Activated T-helper 1 cell treated with anti-CD3 and anti-CD28 coated beads, Interleukin-12 subunit alpha, Interleukin-12 subunit beta, Interleukin-2, Interleukin-4 antibody, amounts not matched to agents 30 ng/mL and 10 ng/mL and 1 ng/mL, durations not matched to agents 14 hours and 24 hours and 36 hours (primary cell): ENCODE measurements at places on chromosomes 7 and 10. TPM values are rescaled to one million over a fixed set of nuclear protein-coding genes. Genes with fewer than 3 reads are reported as not detected.

- no peak overlapping the region for H3K4me3 ChIP-seq
- no peaks in the 10 kb centered on the region for H3K36me3 ChIP-seq
- DNase-seq = no peak
- no peaks in the 10 kb centered on the region for H3K4me1 ChIP-seq
- no peak overlapping the region for H3K27ac ChIP-seq
Measured at GRCh38 chr7:50022451-50022850, 70.6 kb downstream of the ZPBP start.

AOAH gene
- total RNA-seq = 12.3 and 14.0 TPM in 2 replicates

DNA sequence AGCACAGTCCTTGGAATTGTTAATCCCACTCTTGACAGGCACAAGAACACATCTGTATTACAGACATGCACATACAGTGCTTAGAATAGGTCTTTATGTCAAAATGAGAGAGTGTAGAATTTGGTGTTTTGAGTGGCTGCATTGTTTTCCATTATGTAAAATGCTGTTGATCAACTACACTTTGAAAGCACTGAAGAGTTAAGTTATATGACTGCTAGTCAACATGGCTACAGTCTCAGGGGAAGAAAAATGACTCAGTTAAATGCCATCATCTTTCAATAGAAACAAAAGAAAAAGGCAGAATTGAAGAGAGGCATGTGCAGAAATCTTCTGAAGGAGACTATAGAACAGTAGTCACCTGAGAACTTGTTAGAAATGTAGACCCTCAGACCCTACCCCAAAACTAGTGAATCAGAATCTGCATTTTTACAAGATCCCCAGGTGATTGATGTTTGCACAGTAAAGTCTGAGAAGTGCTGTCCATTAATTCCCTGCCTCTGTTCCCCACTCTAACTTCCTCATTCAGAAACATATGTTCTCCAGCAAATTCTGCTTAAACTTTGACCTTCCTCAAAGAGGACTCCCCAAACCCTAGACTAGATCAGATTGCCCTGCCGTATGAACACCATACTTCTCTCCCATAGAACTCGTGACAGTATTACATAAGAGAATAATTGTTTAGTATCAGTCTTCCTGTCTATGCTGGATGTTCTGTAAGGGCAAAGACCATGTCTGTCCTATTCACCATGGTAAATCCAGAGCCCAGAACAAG is 16.0 kb downstream of the SND1 start:
- peaks cover 67% of the 10 kb centered on the region for H3K4me1 ChIP-seq
- no peak for DNase-seq
- H3K36me3 ChIP-seq = peaks cover 42% of the 10 kb centered on the region
- no peaks in the 10 kb centered on the region for H3K27me3 ChIP-seq
- H3K27ac ChIP-seq = peak overlapping the region; percentile 74

DNA sequence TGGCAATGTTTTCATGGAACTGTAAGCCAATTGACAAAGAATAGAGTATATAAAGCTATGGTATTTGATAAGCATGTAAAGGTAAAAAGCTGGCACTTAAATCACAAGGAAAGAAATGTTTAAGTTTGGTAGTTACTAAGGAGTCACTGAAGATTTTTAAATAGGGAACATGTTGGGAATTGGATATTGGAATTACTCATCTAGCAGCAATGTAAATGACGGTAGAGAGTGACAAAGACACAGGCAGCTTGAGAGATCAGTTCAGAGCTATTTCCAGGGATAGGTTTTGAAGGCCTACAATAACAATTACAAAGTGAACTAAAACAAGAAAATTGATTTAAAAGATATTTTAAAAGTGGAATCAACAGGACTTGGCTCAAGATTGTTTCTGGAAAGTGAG is 36.8 kb downstream of the SP8 start:
- no peak overlapping the region for H3K27ac ChIP-seq
- H3K4me1 ChIP-seq = no peaks in the 10 kb centered on the region
- no peaks in the 10 kb centered on the region for H3K27me3 ChIP-seq
- H3K4me3 ChIP-seq = no peak overlapping the region
- H3K36me3 ChIP-seq = no peaks in the 10 kb centered on the region

- DNase-seq = no peak
- H3K36me3 ChIP-seq = no peaks in the 10 kb centered on the region
- no peak overlapping the region for H3K27ac ChIP-seq
- H3K4me1 ChIP-seq = no peaks in the 10 kb centered on the region
Measured at GRCh38 chr7:33979300-33979806, 74.0 kb downstream of the BMPER start.

DNA sequence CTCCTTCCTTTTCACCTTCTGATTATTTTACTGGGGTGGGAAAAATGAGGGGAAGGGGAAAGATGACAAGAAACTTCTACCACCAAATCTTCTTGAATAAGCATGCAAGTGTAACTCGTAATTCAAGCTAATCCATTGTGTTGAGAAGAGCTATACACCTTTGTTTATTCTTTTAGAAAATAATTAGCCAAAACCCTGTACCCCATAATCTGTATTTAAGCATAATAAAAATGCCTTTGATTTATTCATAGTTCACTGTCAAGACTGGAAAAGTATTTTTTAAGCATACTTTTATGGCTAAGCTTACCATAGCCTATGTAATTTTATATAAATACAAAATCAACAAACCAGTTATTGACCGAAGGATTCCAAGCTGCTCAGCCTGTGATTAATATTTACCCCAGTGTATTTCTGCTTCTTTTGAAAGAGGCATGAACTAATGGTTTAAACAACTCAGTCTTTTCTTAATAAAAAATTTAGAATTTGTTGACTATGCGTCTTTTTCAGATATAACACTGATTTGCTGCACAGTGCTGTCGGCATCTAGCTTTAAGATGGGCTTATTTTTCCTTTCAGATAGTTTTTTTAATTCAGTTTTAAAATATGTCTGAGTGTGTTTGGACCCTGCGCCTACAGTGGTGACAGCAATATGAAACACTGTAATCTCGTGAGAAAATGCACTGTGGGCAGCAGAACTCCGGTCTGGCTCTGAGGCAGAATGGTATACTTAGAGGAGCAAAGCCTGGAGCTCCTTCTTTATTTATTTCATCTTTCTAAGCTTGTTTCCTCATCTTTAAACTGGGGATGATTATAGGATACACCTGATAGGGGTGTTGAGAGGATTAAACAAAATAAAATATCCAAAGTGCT is 238.8 kb upstream of the LRGUK start:
- H3K36me3 ChIP-seq = no peaks in the 10 kb centered on the region
- DNase-seq = no peak
- H3K4me1 ChIP-seq = no peaks in the 10 kb centered on the region
- H3K27ac ChIP-seq = no peak overlapping the region
- H3K27me3 ChIP-seq = no peaks in the 10 kb centered on the region
- no peak overlapping the region for H3K4me3 ChIP-seq

ADAMTS14 gene
- total RNA-seq = 0.21 and 0.37 TPM in 2 replicates

GIMAP6 gene
- 38.7 and 41.3 TPM in 2 replicates for total RNA-seq

ASB10 gene
- total RNA-seq = not detected in 2 replicates

ELAPOR2 gene
- 1.3 and 2.3 TPM in 2 replicates for total RNA-seq

OR2A25 gene
- total RNA-seq = not detected in 2 replicates

GRCh38 chr7:131829947-131830558 is 273.6 kb upstream of the PODXL start:
- H3K36me3 ChIP-seq = no peaks in the 10 kb centered on the region
- H3K27me3 ChIP-seq = peaks cover 1% of the 10 kb centered on the region
- no peak for DNase-seq
- H3K4me1 ChIP-seq = no peaks in the 10 kb centered on the region
- H3K27ac ChIP-seq = no peak overlapping the region

FRAT1 gene
- total RNA-seq = 3.0 and 3.3 TPM in 2 replicates

GRCh38 chr10:60645980-60646379 is 132.3 kb upstream of the CDK1 start:
- no peak overlapping the region for H3K4me3 ChIP-seq
- H3K4me1 ChIP-seq = peaks cover 53% of the 10 kb centered on the region
- no peak for DNase-seq
- peaks cover 5% of the 10 kb centered on the region for H3K36me3 ChIP-seq

GHRHR gene
- total RNA-seq = not detected in 2 replicates
